Hematopoietic multipotent progenitor cell treated with erythropoietin and hydrocortisone succinate and interleukin-3 and kit ligand, for 8 days (in vitro differentiated cells): ENCODE measurements at places on chromosomes 11 and 22.
A peak's percentile ranks its signal among the peaks of the same experiment; 100 is the strongest.

- no peak for DNase-seq
Measured at GRCh38 chr11:62843466-62843865, 4.1 kb upstream of the WDR74 start.

DNA sequence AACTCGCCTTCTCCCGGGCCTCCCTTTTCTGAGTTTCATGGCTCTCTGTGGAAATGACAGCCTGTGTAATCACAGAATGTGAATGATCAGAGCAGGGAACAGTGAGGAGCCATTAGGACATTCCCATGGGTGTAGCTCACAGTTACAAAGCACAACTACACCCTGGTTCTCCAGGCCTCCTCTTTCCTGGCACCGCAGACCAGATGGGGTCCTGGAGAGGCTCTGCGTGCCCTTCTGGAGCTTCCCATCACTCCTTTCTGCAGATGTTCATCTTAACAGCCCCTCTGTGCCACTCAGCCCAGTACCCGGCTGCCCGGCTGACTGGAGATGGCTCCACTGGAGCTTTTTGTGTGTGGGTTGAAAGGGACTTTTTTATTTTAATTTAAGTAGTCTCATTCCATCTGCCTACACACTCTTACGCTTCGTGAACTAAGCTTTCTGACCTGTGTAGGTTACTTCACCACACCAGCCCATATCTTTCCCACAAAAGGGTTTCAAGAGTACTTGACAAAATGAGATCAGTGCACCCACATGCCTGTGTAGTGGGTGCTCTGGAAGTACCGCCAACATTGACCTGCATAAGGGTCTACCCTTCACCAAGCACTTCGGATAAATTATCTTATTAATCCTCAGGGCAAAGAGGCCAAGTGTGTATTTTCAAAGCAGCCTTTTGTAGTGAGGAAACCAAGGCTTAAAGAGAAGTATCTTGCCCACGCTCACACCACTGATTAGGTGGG, 29.8 kb downstream of the SREBF2 start:
- DNase-seq: no peak

DNA sequence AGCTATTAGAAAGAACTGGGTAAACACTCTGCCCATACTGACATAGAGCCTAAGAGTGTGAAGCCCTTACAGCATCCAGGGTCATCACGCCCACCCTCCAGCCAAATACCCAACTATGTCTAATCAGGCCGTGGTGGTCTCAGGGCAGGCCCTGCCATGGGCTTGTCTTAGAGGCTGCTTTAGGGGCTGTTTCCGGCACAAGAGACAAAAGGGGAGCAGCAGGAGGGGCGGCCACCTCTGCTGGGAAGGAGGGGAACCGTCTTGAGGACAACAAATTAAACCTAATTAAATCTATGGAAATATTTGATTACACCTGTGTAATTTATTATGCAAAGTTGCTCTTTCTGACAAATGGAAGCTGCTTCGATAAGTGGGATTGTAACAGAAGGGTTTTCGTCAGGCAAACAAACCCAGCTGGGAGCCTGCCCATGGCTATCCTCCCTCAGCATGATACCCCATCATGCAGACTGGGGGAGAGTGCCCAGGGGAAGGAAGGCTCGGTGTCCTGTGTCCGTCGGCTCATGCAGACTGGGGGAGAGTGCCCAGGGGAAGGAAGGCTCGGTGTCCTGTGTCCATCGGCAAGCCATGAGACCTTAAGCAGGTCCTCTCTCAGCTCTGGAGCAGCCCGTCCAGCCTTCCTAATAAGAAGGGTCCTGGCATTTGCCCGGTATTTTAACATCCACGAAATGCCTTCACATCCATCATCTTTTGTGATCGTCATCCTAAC, 163.6 kb upstream of the B3GAT1 start:
- DNase-seq: no peak

GRCh38 chr22:24054356-24054755, 43.3 kb downstream of the CABIN1 start:
- DNase-seq: no peak

- no peak for DNase-seq
Measured at GRCh38 chr11:19604679-19605375, 107.8 kb upstream of the NAV2 start.

DNA sequence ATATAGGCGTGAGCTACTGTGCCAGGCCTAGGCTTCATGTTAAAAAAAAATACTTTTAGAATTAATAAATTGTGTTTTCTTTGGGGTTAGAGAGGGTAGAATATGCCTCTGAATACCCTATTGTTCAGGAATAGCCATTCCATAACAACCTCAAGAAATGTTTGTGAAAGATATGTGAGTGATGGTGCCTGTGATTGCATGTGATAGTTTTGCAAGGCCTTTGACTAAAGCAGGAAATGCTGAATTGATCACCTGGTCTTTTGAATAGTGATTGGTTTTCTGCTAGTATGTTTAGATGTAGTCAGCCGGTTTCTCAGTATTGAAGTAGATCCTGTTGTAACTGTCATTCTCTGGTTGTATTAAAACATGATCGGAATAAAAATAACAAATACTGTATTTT, 73.4 kb downstream of the UVRAG start:
- DNase-seq: no peak

DNA sequence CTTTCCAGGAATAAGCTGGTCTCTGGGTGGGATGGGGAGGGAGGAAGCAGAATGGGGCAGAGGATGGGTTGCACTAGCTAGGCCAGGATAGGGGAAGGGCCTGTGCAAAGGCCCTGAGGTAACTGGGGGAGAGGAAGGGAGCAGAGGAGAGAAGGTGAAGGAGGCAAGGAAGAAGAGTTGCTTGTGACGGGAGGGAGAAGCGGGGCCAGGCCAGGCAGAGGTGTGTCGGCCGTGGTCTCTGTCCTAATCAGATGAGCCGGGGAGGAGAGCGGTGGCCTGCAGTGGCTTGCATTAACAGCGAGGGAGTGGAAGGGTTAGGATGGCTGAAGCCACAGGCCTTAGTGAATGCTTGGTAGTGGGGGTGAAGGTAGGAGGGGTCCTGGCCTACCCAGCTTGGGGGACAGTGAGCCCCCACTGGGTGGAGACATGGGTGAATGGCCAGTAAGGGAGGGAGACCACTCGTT, 6.0 kb upstream of the DERL3 start:
- no peak for DNase-seq

DNA sequence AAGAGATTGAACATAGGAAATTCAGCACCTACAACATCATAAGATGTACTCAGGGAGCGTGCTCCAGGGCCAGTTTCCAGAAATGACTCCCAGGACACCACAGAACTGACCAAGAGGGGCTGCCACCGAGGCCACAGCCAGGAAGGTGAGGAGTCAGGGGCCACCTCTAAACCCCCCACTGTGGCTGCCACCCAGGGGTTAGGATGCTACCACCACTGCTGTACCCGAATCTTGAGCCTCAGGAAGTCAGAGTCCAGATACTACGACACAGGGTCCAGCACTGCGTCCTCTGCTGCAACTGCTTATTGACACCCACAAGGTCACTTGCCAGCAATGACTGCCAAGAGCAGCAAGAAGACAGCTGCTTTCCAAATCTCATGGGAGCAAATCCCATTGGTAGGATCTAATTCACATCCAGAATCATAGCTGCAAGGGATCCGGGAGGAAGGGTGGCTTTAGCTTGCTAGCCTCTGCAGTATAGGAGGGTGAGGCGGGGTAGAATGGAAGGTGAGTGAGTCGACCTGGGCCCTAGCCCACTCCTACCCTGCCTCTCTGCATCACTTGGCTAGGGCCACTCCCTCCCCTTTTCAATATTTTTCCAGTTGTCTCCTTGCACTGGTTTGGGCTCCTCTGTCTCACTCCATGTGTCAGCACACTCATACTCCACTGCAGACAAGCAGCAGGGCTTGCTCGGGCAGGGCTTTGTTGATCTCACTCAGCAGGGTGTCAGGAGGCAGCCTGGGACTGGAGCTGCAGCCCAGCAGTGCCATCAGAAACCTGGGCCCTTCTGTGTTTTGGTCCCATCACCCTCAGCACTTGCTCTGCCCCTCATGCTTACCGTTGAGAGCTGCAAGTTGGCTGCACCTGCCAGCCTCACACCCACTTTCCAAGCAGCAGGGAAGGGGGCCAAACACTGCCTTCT, 18.1 kb upstream of the CYTH4 start:
- no peak for DNase-seq

- no peak for DNase-seq
Measured at GRCh38 chr11:22466809-22467208, 128.6 kb downstream of the SLC17A6 start.

DNA sequence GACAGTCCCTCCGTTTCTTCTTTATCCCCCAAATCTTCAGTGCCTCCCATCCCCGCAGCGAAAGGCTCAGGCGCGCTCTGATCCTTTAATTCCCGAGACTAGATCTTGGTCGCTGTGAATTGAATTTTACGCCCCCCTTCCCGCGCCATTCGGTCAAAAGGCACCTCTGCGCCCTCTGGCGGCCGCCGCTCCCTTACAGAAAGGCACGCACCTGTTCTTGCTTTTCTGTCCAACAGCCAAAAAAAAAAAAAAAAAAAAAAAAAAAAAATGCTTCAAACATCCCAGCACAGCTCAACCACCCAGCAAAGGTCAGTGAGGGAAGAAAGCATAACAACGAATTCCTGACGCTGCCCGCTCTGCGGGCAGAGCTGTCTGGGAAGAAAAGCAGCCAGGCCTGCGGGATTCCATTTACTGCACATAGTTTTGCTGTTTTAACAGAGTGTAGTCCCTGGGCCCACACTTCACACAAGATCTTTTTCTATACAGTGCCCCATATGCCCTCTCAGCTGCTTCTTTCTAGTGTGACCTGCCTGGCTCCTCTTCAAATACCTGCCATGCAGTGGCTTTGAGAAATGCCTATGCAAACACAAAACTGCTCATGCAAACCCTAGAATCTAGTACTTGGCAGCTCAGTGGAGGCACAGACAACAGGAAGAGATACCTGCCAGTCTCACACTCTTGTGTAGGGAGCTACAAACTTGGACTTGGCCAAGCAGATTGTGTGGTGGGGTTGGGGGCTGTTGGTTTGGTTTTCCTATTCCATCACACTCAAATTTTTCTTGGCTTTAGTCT, 1.3 kb upstream of the ESAM start:
- DNase-seq: peak; percentile 64

GRCh38 chr11:27296497-27296896, 66.5 kb downstream of the CCDC34 start:
- peak; percentile 58 for DNase-seq

DNA sequence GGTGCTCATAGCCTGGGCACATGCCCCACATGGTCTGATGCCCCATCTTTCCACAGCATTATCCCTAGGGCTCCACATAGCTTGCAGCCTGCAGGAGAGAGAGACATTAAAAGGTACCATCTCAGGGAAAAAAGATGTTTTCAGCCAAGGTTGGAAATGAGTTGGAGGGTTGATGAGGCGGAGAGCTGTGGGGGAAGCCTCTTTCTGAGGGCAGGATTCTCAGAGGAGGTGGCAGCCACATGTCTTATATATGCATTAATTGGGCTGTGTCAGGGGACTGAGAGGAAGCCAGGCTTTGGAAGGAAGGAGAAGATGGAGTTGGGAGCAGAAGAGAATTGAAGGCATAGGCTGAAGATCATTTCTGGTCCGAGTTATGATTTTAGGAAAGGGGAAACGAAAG, 57.8 kb downstream of the CEP164 start:
- DNase-seq: no peak

- DNase-seq: no peak
Measured at GRCh38 chr11:113562981-113563461, 87.8 kb upstream of the DRD2 start.

GRCh38 chr11:39690856-39691255, 1768.6 kb downstream of the LRRC4C start:
- DNase-seq: no peak

- no peak for DNase-seq
Measured at GRCh38 chr11:12540913-12541582, 133.2 kb upstream of the TEAD1 start.

GRCh38 chr11:10375280-10375971, 70.6 kb downstream of the ADM start:
- no peak for DNase-seq

DNA sequence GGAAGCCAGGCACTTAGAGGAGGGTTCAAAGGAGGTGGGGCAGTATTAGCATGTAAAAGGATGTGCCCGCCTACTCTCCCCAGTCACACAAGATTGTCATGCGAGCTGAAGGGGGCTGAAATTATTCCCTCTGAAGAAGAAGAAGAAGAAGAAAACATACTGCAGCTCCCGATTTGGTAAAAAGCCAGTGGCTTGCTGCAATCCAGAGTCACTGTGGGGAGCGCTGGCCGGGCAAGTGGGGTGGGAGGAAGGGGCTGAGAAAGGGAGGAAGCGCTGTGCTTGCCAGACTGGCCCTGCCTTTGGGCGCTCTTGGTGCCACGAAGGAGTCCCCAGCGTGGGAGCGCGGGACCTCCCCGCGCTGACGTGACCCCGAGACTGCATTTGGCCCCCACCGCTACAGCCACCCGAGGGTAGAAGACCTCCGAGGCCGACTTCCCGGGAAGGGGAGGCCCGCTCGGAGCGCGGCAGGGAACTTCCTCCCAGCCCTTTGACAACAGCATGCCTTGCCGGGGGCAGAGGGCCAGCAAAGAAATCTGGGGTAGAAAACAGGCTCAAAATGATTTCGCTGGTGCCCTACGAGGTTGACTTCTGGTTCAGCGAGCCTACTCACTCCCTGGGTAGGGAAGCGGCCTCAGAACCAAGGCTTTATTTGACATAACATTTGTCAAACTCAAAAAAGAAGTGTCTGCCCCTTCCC, 906.3 kb downstream of the DLG2 start:
- DNase-seq: no peak

DNA sequence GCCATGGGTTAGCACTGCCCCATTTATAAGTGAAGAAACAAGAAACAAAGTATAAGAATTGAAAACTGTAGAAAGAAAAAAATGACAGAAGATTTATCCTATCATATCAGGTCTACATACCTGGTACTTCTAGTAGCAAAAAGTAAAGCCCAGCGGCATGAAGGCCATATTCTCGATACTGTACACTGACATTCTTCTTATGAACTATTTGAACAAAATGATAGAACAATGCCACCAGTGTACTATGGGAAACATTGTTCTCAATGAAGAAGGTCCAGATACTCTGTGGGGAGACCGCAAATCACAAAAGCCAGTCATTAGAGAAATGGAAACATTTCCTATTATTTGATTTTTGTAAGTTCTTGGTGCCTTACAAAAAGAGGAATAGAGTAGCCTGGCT, 7.0 kb downstream of the NCAPD3 start:
- DNase-seq: no peak

DNA sequence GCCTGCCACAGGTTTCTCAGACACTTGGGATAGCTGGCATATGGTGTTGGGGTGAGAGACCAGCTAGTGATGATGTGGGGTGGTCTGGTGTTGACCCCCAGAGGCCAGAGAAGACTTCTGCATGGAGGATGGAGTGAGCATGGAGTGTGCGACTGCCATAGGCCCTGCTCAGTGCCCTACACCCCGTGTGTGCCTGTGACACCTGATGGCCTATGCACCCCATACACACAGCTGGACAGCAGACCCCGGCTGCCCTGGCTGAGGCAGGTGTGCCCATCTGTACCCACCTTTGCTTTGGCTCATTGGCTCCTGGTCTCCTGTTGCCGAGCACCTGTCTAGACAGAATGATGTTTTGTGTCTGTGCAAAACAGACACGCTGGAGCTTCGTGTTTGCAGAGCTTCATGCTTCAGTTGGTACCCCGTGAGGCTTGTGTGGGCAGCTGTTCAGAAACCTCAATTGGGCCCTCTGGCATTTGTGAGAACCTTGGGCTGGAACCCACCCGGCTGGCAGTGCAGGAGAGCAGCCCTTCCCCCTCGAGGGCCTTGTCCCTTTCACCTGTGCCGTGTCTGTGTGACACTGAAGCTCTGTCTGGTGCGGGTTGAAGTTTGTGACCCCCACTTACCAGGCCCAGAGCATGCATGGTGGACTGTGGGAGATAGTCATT, 27.6 kb downstream of the BCR start:
- no peak for DNase-seq

- no peak for DNase-seq
Measured at GRCh38 chr22:32748509-32748908, 53.0 kb upstream of the TIMP3 start.
